ENCODE measurements at places on chromosomes 4 and X.

- no peak for DNase-seq
Measured at GRCh38 chr4:179415037-179415846, 1973.0 kb upstream of the AGA start.

DNA sequence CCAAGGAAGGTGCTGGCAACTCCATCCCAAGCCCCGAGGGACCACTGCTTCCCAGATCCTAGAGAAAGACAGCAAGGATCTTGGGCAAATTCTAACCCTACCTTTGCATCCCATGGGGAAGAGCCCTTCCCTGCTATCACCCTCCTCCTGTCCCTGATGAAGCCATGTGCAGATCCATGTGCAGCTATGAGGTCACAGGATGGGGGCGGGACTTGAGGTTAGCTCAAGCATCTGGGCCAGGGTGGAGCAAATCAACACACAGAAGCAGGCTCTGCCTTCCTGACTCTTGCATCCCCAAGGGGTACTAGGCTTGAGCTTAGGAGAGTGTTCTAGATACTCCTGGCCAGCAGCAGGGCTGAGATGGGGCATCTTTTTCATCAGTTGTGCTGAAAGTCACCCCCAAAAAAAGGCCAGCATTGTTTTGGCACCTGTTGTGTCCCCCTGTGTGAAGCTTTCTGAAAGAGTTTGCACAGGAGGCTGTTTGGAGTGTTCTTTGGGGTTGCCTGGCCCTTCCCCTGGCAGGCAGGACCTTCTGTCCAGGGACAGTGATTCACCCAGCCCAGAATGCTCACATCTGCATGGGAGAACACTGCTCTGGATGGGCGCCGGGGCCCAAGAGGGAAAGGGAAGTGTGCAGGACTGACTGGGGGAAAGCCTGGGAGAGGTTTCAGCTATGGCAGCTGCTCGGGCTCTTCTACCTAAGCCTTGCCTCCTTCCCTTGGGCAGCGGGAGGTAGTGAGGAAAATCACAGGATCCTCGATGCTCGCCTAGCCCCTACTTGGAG, 50.8 kb downstream of the PRPS1 start:
- peak; percentile 76 for DNase-seq

- DNase-seq: no peak
Measured at GRCh38 chr4:26303008-26303407, 17.8 kb upstream of the RBPJ start.

DNA sequence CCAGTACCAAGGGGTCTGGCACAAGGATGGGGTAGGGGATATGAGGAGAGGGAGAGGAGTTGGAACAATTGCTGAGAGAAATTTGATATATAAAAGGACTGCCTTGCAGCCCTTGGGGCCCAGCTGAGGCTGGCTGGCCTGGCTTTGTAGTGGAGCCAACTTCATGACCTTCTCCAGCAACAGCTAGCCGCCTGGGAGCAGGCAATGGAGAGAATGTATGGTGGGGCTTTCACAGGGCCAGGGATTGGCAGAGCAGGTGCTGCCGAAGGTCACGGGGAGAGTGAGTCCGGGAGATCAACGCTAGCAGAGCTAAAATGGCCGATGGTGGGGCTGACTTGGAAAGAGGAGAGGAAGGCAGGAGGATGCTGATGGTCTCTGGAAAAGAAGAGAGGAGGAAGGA, 120.4 kb upstream of the SMIM10 start:
- DNase-seq: no peak

DNA sequence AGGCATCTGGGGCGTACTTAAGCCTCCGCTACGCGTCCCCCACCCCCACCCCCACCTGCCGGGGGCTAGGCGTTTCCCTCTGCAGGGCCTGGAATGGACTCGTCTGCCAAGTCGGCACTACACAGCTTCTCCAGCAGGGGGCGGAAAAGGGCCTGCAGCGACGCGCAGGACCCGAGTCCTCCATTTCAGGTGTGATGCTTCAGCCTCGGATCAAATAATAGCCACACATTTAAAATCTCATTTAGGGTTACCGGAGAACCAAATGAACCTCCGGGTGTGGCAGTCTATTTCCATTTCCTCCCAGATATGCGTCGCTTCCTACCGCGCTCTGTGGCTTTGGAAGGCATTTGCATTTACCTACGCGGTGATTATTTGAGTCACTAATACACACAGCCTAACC, 2.9 kb downstream of the PAK3 start:
- peak; percentile 77 for DNase-seq

- no peak for DNase-seq
Measured at GRCh38 chr4:1374706-1375045, 27.7 kb downstream of the UVSSA start.

DNA sequence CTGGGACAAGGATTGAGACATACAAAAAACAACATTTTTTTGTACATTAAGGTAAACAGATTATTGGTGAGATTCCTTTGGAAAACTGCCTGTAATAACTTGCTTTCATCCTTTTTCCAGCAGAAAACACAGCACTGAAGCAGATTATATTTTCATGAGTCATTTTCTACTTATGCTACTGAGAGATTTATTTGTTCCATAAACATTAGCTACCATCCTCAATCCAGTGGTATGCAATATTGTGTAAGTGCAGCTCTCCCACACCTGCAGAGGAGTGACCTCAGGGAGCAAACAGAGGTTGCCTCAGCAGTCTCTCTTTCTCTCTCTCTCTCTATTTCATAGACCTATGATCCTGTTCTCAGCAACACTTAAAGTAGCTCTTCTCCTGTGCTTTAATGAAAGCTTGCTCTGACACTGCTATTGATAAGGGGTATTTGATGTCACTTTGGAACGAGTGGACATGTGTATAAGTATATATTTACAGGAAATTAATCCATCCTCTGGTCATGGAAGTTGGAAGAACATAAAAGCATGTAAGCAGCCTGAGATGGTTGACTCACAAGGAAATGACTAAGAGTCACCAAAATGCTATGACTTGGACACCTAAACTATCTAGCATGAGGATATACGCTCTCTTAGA, 163.7 kb upstream of the SPANXC start:
- no peak for DNase-seq

DNA sequence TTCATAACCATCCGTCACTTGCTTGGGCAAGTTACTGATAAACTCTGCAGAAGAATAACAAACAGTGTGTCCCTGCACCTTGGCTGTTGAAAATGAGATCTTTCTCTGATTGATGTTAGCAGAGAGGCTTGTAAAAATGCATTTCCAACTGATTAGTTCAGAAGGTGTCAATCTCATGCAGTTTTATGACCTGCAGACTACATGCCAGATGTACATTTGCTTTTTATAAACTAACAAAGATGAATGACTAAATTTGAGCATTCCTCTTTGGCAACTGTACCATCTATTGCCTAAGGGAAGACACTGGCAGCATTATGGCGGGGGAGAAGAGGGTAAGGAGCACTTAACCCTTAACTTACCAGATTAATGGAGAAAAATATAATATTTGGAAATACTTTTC, 192.8 kb downstream of the DCTD start:
- DNase-seq: no peak
